ENCODE measurements at places on chromosomes 1 and 21.

DNA sequence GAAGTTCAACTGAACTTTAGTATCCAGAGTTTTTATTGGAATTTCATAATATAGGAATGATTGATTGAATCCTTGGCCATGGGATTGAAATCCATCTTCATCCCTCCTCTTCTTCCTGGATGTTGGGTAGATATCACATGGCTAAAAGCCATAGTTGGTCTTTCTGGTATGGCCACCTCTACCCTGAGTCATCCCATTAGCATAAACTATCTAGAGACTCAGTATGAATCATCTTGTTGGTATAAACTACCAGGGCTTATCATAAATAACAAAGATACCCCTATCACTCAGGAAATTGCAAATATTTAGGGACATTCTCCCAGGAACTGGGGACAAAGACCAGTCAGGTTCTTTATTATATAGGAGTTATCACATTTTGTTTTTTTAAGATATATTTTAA lies 21.2 kb upstream of the ZP4 start:
- DNase-seq, result no peak

- no peak for DNase-seq
Measured at GRCh38 chr1:10204003-10204642, 6.2 kb upstream of the KIF1B start.

DNA sequence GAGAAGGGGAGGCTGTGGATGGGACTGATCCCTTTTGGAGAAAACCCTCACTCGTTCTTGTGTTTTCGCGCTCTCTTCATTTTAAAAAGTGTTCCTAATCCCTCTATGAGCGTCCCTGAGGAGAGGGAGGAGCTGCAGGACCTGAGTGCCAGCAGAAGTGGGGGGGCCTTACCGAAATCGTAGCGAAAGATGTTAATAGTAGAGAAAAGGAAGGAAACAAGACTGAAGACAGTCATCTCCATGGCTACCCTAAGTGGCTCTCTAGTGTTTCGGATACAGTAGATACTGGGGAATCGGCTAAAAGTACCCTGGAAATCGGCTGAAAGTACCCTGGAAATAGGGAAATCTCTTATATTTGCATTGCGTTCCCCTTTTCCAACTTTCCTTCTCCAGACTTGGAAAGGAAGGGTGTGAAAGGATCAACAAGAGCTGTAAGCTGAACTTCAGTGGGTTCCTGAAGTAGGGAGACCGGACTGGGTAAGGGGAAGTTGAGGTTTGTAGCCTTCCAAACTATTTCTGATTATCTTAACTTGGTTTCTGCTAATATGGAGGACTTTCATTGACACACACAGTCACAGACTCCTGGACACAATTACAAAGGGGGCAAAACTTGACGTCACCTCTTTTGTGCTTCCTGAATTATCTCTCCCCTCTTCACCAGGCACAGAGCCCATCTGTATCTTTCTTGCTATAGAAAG lies 486 bp upstream of the DSTYK start:
- no peak for DNase-seq

DNA sequence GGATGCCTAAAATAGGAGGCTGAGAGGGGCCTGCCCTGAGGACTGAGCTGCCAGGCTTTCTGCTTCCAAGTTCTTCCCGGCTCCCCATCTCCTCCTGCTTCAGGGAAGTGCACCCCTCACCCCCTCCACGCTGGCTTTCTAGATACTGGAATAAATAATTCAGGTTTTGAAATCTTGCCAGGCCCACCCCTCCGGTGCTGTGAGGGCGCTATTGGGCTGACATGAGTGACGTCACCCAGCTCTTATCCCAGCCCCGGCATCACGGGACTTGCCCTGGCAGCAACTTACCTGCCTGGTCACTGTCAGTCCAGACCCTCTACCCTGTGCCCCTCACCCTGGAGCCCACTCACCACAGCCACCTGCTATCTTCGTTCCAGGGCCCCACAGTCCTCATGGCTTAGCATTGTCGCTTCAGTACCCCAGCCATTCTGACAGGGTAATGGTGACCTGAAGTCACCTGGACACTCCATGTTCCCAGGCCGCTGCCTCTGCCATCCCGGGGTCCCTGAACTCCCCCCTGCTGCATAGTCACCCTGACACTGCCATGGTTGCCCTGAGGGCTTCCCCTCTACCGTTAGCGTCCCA lies 819 bp upstream of the GPR3 start:
- no peak for DNase-seq

DNA sequence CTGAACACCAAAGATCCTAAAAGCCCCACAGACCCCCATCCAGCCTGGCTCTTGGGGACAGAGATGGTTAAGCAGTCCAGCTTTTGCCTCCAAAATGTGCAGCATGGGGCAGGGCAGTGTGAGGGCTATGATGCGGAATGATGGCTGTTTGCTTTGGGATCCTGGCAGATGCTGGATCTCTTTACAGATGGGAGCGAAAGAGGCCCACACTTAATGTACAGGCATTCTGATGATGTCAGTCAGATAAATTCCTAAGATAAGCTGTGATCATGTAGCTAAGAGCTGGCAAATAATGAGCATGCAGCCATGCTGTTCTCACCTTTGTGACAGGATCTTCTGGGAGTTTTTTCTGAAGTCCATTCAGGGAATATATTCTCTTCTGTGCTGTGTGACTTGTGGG lies 17.6 kb upstream of the KCNQ4 start:
- no peak for DNase-seq

DNA sequence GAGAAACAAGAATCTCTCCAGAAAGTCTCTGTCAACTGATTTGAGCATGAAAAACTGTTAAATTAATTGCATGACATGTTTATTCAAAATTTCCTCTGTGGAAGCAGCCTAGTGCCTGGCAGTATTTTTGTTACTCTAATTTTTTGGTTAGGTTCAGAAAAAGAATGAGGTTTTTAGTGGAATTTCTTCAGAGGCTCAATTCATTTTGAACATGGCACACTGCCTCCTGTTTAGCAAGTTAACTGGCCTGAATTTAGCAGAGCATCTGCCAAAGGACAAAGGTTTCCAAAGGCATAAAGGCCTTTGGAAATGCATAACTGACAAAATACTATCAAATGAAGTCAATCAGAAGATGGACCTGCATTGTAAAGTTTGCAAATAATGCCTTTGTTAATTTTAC lies 1326.5 kb downstream of the PLA2G4A start:
- no peak for DNase-seq

GRCh38 chr1:172090511-172090817 lies 249.2 kb downstream of the DNM3 start:
- DNase-seq, result no peak

DNA sequence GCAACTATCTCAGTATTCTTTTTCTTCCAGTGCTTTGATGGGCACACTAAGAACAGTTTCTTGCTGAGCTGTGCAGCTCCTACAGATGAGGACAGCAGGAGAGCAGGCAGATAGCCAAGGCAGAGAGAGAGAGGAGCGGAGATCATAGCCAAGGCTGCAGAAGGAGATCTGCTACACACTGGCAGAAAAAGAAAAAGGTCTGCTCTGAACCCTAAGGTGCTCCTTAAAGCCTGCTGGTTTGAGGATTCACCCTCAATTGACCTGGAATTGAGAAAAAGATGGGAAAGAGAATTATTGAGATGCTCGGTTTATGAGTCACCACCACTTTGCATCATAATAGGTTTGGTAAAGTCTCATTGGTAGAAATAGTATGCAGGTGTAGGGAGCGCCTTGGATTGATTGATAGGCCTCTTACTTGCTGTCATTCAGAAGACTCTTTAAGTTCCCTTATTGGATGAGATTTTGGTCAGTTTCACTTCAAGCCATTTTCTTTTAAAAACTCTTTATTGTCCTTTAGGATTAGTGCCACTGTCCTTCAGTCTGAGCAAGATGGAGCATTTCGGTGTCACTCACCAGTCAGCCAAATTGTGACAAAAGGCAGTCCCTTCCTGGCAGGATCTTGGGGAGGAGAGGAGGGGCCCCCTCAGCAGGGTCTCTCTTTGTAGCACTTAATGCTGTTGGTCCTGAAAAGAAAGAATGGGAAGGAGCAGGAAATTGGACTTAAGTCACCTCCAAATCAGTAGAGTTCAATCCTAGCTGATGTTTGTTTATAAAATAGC lies 685.0 kb downstream of the ADGRL2 start:
- no peak for DNase-seq

DNA sequence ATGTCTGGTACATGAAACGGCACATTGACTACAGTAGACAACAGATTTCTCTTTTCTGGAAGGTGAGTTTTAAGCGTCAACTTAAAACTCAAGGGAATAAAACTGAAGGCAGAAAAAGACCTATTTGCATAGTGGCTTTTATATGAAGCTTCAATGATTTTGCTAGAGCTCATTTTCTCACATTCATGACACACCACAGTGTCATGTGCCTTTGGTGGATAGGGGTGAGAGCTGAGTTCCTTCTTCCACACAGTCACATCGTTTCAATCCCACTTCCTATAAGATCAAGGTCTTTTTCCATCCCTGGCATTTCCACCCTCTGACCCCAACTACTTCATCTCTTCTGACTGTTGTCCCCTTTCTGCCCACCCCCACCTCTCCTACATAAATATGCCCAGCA lies 31.0 kb downstream of the IL12RB2 start:
- DNase-seq, result no peak

- DNase-seq, result no peak
Measured at GRCh38 chr1:51843948-51844347, 34.6 kb downstream of the NRDC start.

- no peak for DNase-seq
Measured at GRCh38 chr1:48047116-48047515, 49.9 kb upstream of the TRABD2B start.

GRCh38 chr1:96771847-96772246 lies 50.3 kb downstream of the PTBP2 start:
- no peak for DNase-seq

- DNase-seq, result no peak
Measured at GRCh38 chr1:233289676-233290075, 5.8 kb downstream of the PCNX2 start.

DNA sequence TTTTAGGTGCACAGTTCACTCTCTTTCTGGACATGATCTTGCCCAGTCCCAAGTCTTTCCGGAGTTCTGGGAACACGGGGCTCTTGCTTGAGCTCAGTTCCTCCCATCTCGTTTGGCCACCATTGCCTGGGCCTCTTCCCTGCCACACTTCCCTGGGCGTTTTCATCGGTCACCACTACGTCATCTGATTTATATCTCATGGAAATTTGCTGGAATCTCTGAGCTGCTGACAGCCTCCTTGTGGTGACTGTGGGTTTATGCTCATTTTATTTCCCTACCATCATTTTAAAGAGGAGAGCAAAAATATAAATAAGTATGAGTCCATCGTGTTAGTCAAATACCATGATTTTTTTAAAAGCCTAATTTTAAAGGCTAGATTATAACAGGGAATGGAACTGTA lies 449.1 kb upstream of the KAZN start:
- no peak for DNase-seq

DNA sequence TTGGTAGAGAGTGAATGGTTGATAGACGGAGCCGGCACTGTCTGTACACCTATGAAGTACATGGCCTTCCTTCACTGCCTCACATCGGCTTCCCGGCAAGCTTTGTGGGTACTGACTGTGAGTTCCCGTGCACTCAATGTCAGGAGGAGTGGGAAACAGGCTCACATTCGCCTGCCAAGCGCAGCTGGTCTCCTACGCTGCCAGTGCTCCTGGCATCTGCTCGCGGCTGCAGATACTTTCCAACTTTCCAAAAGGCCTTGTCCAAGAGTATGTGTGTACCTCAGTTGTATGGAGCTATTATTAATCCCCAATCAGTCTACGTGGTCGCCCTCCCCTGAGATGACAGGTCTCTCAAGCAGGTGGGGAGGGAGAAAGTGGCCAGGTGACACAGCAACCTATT lies 180.8 kb downstream of the ZSCAN20 start:
- DNase-seq, result no peak

GRCh38 chr1:201309416-201309815 lies 26.1 kb downstream of the PKP1 start:
- no peak for DNase-seq

DNA sequence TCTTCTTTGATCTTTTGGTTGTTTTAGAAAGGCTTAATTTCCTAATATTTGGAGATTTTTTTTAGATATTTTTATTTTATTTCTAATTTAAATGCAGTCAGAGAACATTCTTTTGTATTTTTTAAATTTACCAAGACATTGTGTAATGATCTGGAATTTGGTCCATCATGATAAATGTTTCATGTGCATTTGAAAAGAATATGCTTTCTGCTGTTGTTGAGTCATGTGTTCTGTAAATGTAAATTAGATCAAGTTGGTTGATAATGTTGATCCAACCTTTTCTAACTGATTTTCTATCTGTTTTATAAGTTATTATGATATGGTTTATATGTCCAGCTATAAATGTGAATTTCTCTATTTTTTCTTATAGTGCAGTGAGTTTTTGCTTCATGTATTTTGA lies 19.8 kb downstream of the UTS2 start:
- DNase-seq, result no peak

DNA sequence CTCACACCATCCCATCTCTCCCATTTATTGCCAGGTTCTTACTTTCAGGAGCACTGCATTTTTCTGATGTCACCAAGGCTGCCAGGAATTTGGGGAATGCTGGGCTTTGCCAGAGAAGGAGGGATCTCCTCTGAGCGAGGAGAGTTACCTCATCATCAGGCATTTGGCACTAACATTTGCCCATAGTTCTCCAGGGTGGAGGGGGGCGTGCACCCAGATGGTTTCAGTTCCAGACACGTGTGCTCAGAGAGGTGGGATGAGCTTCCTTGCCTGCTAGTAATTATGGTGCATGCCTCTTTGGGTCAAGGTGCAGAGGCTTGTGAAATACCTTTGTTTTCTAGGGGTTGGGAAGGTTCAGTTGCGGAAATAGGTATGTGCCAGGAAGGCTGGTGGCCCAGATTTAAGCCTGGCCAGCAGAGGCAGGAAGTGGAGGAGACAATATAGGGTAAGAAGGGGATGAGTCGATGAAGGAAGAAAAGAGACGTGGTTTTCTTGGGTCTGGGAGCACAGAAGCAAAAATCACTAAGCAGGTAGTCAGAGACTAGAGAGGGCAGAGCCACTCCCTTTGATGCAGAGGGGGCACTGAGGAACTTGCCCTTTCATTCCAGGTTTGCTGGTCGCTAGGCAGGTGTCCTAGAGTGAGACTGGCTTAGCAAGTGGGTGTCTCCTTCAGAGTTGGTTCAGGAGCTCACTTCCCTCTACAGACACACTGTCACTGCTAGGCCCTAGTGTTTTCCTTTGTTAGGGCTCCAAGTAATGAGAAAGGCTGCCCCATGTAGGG lies 7.2 kb downstream of the TUFT1 start:
- DNase-seq, result no peak

GRCh38 chr1:109971559-109971958 lies 13.0 kb upstream of the AHCYL1 start:
- no peak for DNase-seq

DNA sequence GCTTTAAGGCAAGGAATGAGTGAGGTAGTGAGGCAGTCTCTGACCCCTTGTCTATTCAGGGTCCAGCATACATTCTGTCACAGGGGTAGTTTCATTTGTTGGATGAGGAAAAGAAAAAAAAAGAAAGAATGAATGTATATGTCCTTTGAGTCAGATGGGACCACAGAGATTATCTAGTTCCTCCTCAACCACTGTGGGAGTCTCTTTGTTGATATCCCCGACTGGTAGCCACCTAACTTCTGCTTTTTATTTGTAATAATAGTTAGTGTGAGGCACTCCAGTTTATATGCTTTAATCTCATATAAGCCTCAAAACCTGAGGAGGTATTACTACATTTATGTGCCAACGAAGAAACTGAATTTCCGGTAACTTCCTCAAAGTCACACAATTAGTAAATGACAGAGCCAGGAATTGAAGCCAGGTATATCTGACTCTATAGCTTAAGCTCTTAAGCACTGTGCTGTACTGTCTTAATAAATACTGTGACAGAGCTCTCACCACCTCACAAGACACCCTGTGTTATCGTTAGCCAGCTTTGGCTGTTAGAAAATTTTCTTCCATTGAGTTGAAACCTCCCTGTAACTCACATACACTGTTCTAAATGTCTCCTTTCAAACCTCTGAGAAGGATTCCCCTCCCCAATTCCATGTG lies 82.2 kb downstream of the MDM4 start:
- no peak for DNase-seq
